ENCODE measurements at places on chromosomes 1 and 21. TPM values are rescaled to one million over a fixed set of nuclear protein-coding genes. Genes with fewer than 3 reads are reported as not detected.

Gene AGRN
- total RNA-seq, result 106 TPM

DNA sequence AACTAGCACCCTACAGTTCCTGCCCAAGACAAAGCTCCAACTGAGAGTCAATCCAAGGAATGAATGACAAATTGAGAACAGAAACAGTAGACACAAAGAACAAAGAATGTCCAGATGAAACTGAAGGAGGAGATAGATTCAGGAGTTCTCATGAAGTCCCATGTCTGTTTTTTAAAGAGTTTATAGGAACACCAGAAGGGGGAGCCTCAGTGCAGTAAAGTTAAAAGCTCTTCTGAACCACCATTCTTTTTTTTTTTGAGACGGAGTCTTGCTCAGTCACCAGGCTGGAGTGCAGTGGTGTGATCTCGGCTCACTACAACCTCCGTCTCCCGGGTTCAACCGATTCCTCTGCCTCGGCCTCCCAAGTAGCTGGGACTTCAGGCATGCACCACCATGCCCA, 323.6 kb downstream of the MRPL39 start:
- no peak for DNase-seq

GRCh38 chr1:33872275-33872674, 8.4 kb downstream of the HMGB4 start:
- no peak for DNase-seq

GRCh38 chr1:73218995-73219546, 936.7 kb upstream of the NEGR1 start:
- DNase-seq, result no peak

GRCh38 chr1:27605796-27606707, 2.1 kb upstream of the AHDC1 start:
- DNase-seq, result peak; percentile 69

DNA sequence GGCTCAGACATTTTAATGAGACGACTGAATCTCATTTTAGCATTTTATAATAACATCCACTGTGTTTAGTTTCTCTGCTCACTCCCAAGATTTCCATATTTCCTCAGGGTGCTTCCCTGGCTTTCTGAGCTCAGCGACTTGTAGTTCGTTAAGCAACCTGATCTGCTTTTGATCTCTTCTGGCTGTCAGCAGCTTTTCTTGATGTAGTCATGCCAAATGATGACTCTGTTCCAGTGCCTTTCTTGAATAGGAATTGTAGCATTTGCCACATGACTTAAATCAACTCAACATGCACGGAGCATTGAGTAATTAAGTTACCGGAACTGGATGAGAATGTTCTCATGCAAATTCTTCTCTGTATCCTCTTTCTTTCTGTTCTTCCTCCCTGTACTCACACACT, 246.1 kb downstream of the FMN2 start:
- no peak for DNase-seq

GRCh38 chr1:113128116-113128515, 55.1 kb downstream of the LRIG2 start:
- no peak for DNase-seq
